ENCODE measurements at places on chromosomes 3 and 15.

- no peak for DNase-seq
Observed at GRCh38 chr3:133991209-133991608, 38.5 kb downstream of the SLCO2A1 start.

GRCh38 chr3:122102191-122102935 lies 47.2 kb downstream of the CD86 start:
- DNase-seq = no peak

- DNase-seq = no peak
Observed at GRCh38 chr3:16523778-16524177, 10.3 kb upstream of the RFTN1 start.

- DNase-seq = no peak
Observed at GRCh38 chr15:76234337-76234889, 76.9 kb downstream of the ETFA start.

GRCh38 chr3:25097023-25097422 lies 331.0 kb upstream of the RARB start:
- DNase-seq = no peak

DNA sequence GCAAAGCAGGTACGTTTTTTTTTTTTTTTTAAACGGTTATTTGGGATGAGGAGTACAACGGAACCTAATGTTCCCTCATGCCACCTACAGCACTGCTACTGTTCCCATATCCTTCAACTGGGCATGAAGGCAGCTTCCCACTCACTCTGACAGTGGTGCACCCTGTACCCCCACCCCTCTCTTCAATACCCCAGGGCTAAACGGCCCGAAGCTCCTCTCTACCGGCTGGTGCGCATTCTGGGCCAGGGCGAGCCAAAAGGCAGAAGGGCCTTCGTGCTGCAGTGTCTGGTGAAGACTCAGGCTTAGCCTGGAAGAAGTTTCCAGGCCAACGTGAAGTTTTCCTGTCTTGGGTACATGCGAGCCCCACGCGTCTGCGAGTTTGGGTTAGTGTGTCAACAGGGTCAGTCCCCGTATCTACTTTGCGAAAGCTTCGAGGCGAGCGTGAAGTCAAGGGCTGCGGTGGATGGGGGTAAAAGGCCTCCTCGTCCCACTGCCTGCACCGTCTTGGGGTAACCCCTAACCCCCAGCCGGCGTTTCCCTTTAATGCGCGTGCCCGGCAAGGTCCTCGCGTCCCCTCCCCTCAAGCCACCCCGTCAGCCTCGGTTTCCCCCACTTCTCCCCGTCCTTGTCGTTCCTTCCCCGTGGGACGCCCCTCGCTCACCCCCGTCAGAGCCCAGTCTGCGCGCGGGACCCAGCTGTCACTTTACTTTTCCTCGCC lies 765 bp upstream of the UBE2E2 start:
- DNase-seq = peak; percentile 81

- no peak for DNase-seq
Observed at GRCh38 chr3:59235634-59236012, 185.8 kb upstream of the CFAP20DC start.

- DNase-seq = no peak
Observed at GRCh38 chr3:40120806-40121205, 188.7 kb upstream of the EIF1B start.

DNA sequence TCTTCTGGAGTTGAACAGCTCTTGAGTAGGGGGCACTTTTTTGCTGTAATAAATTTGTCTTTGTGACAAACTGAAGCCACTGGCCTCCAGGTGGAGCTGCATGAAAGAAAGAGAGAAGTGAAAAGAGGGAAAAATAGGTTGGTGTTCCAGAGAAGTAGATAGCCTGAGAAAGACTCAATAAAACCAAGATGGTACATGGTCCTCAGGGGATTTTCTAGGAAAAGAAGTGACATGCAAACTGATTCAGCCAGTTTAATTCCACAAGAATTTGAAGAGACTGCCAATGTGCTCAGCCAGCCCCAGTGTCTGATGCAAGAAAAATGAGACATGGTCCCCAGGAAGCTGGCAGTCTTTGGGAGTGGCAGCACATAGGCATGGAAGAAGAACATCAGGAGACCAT lies 152.7 kb downstream of the CD47 start:
- DNase-seq = no peak

- DNase-seq = no peak
Observed at GRCh38 chr15:36598529-36599177, 19.2 kb downstream of the CDIN1 start.

DNA sequence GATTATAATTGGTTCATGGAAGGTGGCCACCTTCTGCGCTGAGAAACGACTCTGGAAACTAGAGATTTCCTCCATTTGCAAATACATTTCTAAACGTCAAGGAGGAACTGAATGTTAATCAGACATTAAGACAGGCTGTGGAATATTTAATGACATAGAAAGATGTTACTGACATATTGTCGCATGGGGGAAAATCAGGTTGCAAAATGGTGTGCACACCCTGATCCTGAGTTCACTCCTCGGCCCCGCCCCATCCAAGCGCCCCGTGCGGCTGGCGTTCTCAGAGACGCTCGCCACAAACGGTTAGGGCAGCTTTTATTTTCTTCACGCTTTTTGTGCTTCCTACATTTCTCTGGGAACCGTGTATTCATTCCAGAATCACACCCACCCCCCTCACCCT lies 10.7 kb downstream of the H1-8 start:
- no peak for DNase-seq

- no peak for DNase-seq
Observed at GRCh38 chr15:82114660-82115059, 68.8 kb upstream of the MEX3B start.

- DNase-seq = no peak
Observed at GRCh38 chr15:82159922-82160321, 102.6 kb downstream of the EFL1 start.

DNA sequence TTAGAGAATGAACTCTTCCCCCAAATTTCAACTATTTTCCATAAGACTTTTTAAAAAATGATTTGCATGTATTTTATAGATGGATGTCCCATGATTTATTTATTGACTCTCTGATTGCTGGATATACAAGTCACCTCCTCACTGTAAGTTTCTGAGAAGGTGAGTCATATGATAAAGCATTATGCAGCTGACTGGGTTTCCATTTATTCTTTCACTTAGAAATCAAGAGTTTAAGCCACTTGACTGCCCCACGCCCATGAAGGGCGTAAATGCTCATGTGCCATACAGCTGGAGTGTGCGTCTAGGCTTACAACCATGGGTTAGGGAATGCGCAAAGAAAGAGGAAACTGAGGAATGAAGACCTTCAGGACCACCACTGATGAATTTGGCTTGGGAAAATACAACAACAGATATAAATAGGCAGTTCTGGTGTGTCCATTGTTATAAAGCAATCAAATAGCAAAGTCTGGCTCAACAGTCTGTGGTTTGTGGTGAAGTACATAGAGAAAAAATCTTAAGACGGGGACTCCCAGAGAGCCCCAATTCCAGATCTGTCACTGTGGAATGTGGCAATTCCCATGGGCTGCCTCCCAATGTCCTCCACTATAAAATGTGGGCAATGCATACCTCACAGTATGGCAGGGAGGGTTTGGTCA lies 20.3 kb downstream of the SLCO2A1 start:
- DNase-seq = no peak

- DNase-seq = no peak
Observed at GRCh38 chr15:45372041-45372995, 6.0 kb downstream of the GATM start.

- DNase-seq = peak; percentile 49
Observed at GRCh38 chr15:52392008-52392687, 96.5 kb upstream of the MYO5C start.

- no peak for DNase-seq
Observed at GRCh38 chr3:189531271-189531670, 99.9 kb upstream of the TP63 start.

DNA sequence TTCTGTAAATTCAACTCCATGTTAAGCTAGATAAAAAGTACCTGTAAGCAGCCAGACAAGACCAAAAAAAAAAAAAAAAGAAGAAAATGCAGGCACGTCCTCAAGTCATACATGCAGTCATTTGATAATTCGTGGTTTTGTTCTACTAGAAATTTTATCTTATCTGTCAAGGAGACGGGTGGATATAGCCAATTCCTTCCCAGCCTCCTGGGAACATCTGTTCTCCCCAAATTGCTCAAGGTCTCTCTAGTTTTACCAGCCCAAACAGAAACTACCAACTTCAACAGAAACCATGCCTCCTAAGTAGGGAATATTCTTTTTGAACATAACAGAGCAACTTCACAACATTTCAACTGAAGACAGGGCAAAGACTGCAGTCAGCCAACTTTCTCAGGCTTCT lies 19.5 kb downstream of the RYK start:
- no peak for DNase-seq

- no peak for DNase-seq
Observed at GRCh38 chr15:42032376-42033213, 11.8 kb upstream of the PLA2G4E start.

DNA sequence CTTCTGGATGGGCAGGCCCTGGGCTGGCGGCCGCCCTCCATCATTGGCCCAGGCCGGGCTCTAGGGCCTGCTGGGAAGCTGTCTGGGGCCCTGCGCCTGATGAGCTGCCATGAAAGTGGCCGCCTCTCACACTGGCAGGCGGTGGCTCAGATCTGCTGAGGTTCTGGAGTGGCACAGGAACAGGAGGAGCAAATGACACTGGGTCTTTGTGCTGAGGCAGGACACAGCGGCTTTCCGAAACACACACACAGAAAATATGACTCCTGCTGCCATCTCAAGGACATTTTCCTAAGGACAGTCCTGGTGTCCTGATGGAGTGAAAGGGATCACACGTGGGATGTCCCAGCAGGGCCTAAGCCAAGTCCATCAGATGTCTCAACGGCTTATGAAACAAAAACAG lies 103.5 kb downstream of the NUP210 start:
- DNase-seq = no peak

DNA sequence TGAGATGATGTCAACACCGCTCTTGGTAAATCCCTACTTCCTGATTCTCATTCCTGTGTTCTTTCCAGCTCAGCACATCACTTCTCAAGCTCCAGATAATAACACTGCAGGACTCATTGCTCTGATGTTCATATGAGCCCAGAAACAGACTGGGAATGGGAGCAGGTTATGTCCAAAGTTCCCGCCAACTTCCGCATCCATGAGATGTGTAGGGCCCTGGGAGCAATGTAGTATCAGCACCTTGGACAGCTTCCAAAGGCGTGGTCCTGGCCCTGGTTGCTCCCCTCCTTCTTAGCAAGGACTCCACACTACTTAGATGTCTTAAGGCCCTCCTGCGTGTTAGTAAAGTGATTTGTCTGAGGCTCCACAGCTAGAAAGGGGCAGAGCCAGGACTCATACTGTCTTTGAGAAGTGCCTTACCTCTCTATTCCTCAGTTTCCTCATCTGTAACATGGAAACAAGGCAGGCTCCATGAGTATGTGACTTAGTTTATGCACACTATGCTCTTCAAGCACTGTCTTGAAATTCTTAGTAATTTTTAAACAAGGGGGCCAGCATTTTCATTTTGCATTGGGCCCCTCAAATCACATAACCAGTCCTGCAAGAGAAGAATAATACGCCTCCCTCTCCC lies 27.9 kb upstream of the SLC6A1 start:
- DNase-seq = peak; percentile 70

DNA sequence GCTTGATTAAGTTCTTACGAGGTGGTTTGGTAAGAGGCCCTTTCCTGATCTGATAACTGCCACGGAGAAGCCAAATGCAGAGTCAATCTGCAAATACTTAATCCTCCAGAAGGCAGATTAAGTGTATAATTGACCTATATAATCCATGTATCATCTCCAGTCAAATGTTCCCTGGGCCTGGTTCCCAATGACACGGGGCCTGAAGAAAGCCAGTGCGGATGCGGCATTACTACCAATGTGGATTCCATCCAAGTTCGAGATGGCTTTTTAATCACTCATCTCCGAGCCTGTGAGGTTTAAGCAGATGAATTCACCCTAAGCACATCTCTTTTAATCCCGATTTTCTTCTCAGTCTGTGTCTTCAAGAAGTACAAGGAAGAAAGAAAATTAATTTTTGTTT lies 60.0 kb upstream of the FEZF2 start:
- DNase-seq = no peak

Data from H1 (cell line).